ENCODE measurements at places on chromosomes 5 and 9. TPM values are rescaled to one million over a fixed set of nuclear protein-coding genes. Genes with fewer than 3 reads are reported as not detected.

The SOWAHA gene
- 0.16 TPM for total RNA-seq

The CDH9 gene
- total RNA-seq, result not detected

- DNase-seq, result no peak
- H3K4me3 ChIP-seq, result no peak overlapping the region
- no peaks in the 10 kb centered on the region for H3K4me1 ChIP-seq
- H3K27ac ChIP-seq, result no peak overlapping the region
These were observed 21.6 kb upstream of the SPATA31D4 start for GRCh38 chr9:81906671-81907070.

DNA sequence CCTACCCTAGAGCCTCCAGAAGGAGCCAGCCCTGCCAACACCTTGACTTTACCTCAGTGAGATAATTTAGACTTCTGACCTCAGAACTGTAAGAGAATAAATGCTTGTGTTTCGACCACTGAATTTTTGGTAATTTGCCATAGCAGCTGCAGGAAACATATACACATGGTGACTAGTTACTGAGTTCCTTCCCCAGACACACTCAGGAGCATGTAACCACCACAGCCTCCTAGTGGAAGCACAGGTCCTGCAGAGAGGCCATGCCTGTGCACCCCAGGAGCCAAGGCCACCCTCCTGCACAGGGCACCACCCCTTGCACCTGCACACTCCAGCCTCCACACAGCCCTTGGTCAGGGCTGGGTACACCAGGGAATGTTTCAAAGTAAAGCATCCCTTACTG is 7.6 kb upstream of the CAMSAP1 start:
- H3K27ac ChIP-seq, result no peak overlapping the region
- H3K4me3 ChIP-seq, result no peak overlapping the region
- peaks cover 2% of the 10 kb centered on the region for H3K4me1 ChIP-seq
- H3K27me3 ChIP-seq, result no peaks in the 10 kb centered on the region
- no peak for DNase-seq
- H3K36me3 ChIP-seq, result no peaks in the 10 kb centered on the region

DNA sequence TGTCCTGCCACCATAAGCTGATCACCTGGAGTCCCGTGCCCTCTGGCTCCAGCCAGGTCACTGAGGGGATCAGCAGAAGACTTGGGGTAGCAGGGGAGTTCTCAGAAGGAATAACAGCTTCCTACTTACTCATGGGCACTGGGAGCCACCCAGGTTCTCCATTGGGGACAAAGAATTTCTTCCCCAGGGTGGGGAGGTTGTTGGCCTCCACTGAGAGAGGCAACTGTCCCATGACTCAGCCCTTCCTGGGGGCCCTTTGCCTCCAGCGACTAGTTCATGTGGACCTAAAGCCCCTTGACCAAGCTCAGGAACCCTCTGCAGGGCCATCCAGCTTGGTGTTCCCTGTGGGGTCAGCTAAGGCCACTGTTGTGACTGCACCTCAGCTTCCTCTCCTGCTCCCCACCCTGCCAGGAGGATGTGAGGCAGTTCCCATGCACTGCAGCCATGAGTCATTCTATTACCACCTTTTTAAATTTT is 175.0 kb downstream of the AUH start:
- no peaks in the 10 kb centered on the region for H3K27me3 ChIP-seq
- no peak overlapping the region for H3K27ac ChIP-seq
- no peak for DNase-seq
- H3K4me3 ChIP-seq, result no peak overlapping the region

DNA sequence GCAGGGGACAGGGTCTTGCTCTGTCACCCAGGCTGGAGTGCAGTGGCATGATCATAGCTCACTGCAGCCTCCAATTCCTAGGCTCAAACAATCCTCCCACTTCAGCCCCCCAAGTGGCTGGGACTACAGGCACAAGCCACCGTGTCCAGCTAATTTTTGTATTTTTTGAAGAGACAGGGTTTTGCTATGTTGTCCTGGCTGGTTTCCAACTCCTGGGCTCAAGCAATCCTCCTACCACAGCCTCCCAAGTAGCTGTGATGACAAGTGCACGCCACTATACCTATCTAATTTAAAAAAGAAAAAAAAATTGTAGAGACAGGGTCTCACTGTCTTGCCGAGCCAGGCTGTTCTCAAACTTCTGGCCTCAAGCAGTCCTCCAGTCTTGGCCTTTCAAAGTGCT is 31.6 kb upstream of the LECT2 start:
- DNase-seq, result no peak
- peak overlapping the region; percentile 13 for H3K27ac ChIP-seq
- H3K4me1 ChIP-seq, result no peaks in the 10 kb centered on the region
- no peak overlapping the region for H3K4me3 ChIP-seq

All from left lung (tissue), 14 donors.